CD4-positive, alpha-beta T cell treated with Interferon gamma for 1 hour (primary cell): ENCODE measurements at places on chromosomes 2 and 18.
A peak's percentile ranks its signal among the peaks of the same experiment; 100 is the strongest.

DNA sequence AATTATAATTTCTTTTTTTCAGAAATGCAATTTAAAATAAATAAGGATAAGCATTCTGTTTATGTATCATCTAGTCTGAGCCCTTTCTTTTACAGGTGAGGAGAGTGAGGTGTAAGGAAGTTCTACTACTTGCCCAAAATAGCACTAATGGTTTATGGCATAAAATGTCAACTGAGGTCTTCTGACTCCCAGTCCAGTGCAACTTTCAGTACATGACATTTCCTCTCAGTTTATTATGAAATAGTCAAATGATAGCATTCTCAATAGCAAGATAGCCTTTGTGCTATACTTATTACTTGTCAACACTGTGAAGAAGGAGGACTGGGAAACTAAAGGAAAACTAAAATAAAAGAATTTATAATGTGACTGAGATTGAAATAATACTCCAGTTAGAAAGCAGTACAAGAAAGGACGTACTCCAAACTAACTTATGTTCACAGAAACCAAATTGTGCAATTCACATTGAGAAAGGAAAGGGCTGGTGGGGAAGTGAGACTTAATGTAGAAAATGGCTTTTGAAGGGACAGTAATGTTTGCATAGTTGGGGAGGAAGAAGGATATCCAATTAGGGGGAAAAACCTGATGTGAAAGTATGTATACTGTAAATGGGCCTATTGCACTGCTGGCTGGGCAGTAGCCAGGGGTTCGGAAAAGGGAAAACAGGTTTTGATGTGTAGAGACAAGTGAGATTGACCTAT, 166.7 kb upstream of the ZEB2 start:
- no peak for DNase-seq

DNA sequence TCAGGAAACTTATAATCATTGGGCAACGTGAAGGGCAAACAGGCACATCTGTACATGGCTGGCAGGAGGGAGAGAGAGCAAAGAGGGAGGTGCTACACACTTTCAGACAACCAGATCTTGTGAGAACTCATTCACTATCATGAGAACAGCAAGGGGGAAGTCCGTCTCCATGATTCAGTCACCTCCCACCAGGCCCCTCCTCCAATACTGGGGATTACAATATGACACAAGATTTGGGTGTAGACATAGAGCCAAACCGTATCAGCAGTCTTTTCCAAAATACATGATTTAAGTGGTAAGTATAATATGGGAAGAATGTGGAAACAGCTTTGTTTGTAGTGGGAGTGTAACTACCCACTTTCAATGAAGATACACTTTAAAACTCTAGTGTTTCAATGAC, 65.0 kb downstream of the EPB41L5 start:
- DNase-seq = no peak

- DNase-seq = no peak
Measured at GRCh38 chr2:152245653-152246052, 70.1 kb upstream of the STAM2 start.

DNA sequence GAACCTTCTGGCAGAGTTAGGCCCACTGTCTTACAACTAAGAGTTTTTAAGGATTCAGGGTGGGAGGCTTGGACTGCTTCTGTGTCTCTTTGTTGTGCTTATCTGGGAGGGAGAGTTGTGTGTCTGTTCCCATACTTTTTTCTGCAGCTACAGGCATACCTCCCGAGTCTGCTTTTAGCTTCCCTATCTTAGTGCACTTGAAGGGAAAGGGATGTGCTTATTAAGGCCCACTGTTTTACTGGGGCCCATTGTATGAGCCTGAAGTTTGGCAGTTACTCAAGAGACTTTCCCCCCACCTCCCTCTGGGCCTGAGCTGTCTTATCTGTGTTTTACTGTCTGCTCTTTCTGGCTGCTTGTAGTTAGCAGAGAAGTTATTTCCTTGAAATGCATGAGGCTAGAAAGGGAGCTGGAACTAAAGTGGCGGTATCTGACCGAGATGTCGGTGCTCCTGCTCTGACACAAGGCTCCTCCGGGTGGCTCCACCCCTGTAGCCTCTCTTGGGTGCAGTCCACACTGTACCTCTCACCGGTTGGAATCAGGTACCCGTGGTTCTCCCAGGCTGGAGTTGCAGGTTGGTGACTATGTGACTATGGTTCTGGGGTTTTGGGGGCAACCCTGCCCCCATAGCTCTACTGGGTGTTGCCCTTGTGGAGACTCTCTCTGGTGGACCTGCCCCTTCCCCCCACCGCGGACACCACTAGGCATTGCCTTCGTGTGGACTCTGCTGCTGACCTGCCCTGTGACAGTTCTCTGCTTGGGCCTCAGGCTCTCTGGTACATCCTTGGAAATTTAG, 12.9 kb downstream of the UBR3 start:
- no peak for DNase-seq

DNA sequence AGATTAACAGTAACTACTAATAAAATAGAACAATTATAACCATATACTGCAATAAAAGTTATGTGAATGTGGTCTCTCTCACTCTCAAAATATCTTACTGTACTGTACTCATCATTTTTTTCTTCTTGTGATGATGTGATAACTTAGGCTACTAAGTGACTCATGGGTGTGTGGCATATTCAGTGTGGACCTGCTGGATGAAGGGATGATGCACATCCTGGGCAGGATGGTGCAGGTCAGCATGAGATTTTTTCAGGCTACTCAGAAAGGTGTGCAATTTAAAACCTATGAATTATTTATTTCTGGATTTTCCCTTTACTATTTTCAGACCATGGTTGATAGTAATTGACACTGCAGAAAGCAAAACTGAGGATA, 90.7 kb downstream of the NCKAP5 start:
- DNase-seq = no peak

GRCh38 chr2:230904856-230905447, 20.1 kb downstream of the GPR55 start:
- DNase-seq = no peak

- DNase-seq = no peak
Measured at GRCh38 chr2:47056374-47056773, 98.7 kb downstream of the STPG4 start.

- no peak for DNase-seq
Measured at GRCh38 chr18:600107-600506, 3.3 kb downstream of the CLUL1 start.

GRCh38 chr2:131322209-131322608, 41.8 kb downstream of the RAB6D start:
- DNase-seq = no peak

- DNase-seq = no peak
Measured at GRCh38 chr2:25168256-25169072, at the start of gene POMC. Gene POMC (minus strand): TSS chr2:25168580. CDS start chr2:25164772, 3,808 bp downstream.

DNA sequence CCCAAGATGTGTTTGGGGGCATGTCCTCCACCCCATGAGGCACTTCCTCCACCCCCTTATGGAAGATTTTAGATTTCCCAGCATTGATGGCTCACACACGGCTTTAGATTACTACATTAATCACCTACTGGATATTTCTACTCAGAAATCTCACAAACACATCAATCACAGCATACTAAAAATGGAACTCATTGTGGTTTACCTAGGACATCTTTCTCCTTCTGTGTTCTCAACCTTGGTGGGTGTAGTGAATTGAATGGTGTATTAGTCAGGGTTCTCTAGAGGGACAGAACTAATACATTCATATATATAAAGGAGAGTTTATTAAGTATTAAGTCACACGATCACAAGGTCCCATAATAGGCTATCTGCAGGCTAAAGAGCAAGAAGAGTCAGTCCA, 82.1 kb upstream of the CYRIA start:
- DNase-seq = no peak

DNA sequence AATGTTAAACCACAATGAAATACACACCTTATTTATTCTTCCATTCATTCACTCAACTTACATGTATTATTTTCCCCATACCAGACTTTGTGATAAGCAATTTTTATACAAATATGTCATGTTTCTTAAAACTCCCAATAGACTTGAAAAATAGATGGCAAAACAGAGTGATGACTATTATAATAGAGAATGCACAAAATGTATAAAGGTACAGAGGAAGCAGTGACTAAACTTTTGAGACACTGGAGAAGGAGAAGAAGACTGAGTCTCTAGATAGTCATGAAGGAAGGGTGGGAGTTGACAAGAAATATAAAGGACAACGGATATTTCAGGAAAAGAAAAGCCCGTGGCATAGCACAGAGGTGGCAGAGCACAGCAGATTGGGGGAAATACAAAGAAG, 198.1 kb upstream of the SLC39A10 start:
- no peak for DNase-seq

GRCh38 chr2:154391051-154391450, 307.4 kb upstream of the KCNJ3 start:
- DNase-seq = no peak

- DNase-seq = no peak
Measured at GRCh38 chr2:54767921-54768320, 44.5 kb downstream of the EML6 start.

GRCh38 chr2:233857511-233858141, 3.3 kb upstream of the HJURP start:
- peak; percentile 25 for DNase-seq

DNA sequence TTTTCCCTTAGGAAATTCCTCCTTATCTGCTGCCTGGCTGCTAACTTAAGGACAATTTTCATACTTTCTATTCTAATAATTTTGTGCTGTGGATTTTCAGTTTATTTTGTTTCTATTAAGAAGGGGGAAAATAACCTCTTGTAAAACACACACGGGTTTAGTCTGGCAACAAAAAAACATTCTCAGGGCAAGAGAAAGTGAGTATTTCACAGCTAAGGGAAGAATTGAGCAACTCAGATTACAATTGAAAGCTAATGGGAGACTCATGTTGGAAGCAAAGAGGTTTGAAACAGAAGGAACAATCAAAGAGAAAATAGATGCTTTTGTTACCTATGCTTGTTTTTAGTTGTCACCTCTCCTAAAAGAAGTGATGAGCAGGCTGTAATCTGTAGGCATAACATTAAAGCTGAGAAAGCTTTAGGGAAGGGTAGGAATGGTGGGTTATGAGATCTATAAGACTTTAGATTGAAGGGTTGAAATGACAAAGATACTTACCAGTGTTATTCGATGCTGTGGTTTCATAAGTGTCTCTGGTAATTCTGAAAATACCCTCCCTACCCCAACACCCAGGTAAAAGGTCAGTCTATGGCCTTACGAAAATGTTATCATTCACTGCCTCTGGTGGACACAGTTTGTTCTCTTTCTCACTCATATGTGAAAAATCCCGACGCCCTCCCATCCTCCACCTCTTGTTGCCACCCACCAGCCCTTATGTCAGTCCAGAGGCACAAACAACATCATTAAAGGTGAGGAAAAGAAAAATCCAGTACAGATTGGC, 510.9 kb downstream of the TXNL1 start:
- DNase-seq = no peak

DNA sequence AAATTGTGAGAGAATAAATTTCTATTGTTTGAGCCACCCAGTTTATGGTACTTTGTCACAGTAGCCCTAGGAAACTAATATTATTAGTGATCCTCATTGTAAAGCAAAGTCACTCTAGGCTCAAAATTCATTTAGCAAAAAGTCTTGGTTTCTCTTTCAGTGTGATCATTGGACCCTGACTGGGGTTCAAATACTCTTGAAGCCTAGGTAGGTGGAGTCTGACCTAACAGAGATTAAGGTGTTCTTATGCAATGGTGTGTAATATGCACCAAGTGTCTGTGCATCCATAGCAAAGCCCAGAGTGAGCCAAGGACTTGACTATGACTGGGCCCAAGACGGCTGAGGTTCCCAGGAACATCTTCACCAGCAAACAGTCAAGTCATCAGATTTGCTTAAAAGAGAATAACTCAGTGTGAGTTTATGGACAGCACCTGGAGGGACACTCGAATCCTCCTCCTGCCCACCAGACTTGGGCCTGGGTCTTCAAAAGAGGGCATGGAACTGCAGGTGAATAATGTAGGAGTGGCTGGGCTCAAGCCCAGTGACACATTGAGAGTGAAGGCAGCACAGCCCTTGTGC, 51.1 kb upstream of the BCL11A start:
- no peak for DNase-seq

GRCh38 chr2:106336737-106337136, 131.5 kb downstream of the RGPD3 start:
- DNase-seq = no peak

DNA sequence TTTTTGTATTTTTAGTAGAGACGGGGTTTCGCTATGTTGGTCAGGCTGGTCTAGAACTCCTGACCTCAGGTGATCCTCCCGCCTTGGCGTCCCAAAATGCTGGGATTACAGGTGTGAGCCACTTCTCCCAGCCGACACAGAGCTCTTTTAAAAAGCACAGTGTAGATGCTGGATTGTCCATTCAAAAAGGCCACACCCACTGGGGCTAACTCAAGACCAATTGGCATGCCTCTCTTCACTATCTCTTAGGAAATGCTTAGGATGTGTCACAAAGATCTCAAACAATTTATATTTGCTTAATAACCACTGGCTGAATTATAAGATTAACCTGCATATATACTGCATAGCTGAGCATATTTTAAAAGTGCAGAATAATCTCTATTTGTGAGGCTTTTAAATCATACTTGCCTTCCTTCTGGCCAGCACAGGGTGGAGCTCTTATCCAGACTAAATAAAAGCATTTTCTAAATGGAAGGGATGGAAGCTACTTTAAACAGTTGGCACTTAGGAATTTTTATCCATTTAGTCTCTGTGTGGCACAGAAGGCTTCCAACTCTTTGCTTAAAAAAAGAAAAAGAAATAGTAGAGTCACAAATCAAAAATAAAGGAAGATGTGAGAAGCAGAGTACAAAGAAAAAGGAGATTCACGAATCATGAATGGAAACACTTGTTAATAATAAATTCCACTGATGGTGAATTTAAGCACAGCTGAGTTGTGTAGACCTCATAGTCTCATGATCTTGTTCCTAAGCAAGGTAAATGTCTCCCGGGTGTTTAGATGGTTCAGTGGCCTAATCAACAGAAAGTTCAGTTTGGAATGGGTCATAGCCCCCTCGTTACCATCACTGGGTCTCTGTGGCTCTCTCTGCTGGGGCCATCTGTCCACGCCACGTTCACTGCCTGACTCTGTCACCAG, 22.4 kb downstream of the CRYGD start:
- DNase-seq = no peak

DNA sequence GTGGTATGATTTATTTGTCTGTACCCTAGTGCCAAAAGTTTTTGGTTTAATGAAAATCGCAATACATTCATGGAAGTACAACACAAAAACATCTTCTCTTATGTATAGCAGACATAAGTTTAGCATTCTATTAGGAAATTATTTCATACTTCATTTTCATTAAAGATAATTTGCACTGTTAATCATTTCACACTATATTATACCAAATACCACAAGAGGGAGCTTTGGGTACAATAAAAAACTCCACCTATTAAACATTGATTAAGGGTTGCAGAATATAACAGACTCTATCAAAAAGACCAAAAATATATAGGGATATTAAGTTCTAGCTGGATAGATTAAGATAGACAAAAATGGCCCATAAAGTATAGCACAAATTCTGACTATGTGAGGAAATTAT, 79.0 kb downstream of the SLC66A3 start:
- no peak for DNase-seq

DNA sequence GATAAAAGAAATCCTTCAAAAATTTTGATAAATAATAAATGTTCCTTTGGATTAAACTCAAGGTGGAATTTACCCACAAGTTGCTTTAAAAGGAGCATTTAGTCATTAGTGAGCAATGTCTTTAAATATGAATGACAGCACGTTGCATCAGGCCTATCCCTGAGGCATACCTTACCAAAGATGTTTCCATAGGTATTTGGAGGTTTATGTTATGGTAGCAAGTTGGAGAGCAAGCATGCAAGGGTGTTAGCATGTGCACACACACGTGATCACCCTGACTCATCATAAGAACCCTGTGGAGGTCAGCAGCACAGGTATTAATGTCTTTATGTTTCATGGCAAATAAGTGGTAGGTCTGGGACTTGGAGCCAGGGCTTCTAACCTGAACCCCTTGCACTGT, 159.9 kb downstream of the ACTR3 start:
- no peak for DNase-seq

- DNase-seq = no peak
Measured at GRCh38 chr2:191065785-191066184, 51.8 kb upstream of the STAT1 start.
